ENCODE measurements at places on chromosomes 11 and 22.

GRCh38 chr11:2376751-2377451, at the start of gene CD81:
TSS of gene CD81 (plus strand) at chr11:2377310. CDS start at chr11:2377550, 240 bp downstream.
- DNase-seq, result peak; percentile 90

- no peak for DNase-seq
Observed at GRCh38 chr11:63445720-63446119, 45.2 kb downstream of the PLAAT5 start.

GRCh38 chr11:8598506-8598905, 4.5 kb upstream of the STK33 start:
- no peak for DNase-seq

GRCh38 chr11:14972581-14973495, 687 bp upstream of the CALCA start:
- peak; percentile 72 for DNase-seq

DNA sequence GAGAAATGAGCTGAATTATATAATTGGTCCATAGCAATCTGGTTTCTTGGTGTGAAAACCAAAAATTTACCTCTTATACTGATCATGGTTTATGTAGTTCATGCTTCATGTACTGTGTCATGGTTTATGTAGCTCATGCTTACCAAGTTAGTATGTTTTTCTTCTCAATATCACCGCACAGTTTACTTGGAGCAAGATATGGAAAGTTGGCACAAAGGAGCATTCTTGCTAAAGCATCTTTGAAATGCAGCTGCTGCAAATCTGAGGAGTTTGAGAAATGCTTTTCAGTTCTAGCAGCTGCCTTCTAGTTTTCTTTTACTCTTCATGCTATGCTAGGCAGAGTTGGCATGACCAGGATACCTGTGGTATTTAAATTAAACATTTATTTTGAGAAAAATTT, 4.5 kb downstream of the OR10G7 start:
- DNase-seq, result no peak

- DNase-seq, result no peak
Observed at GRCh38 chr11:99739464-99740089, 718.8 kb downstream of the CNTN5 start.

DNA sequence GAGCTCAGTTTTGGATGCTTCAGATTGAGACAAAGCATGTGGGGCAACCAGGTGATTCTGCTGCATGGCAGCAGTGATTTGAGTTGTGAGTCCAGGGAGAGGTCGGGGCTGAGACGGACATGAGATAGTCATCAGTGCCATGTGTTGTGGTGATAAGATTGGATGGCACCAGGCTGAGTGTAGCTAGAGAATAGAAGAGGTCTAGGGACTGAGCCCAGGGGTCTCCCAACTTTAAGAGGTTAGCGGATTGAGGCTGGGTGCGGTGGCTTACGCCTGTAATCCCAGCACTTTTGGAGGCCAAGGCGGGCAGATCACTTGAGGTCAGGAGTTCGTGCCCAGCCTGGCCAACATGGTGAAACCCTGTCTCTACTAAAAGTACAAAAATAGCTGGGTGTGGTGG, 6.3 kb upstream of the CTSD start:
- DNase-seq, result no peak
